CD4-positive, alpha-beta T cell treated with Interferon gamma for 1 hour (primary cell): ENCODE measurements at places on chromosomes 12 and 14.

- DNase-seq: peak; percentile 21
Measured at GRCh38 chr14:35285168-35286002, 6.8 kb upstream of the PSMA6 start.

GRCh38 chr14:24463884-24464785 is 21.6 kb upstream of the SDR39U1 start:
- no peak for DNase-seq

DNA sequence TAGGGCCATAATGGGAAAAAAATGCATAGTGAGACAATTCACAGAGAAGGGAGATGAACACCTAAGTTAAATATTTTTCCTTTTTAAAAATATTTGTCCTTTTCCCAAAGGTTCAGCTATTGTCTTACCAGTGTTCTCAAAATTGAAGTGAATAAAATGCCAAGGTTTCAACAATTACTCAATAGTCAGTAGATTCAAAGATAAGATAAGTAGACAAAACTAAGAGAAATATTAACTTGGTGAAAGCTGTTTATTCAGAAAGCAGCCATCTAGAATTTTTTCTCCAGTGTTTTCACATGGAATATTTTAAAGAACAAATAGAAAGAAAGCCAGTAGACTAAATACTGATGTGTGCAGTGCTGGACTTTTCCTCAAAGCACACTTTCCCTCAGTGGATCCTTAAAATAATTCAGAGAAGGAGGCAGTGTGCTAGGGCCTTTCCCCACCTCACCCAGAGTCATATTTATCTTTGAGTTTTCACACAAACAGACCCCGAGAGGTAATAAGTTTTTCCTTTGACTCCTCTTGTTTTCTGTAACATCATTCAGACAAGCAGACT is 144.5 kb upstream of the PLEKHG7 start:
- no peak for DNase-seq

DNA sequence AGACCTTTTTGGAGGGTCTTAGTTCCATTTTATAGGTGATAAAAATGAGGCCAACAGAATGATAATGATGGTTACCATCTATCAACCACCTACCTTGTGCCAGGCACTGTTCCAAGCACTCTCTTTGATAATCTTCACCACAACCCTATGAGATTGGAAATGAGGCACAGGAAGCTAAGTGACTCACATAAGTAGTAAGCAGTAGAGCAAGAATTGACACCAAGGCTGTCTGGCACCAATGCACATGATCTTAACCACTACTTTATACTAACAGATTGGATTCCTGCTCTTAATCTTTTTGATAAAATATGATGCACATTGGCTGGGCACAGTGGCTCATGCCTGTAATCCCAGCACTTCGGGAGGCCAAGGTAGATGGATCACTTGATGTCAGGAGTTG is 91.4 kb downstream of the DRAM1 start:
- no peak for DNase-seq

DNA sequence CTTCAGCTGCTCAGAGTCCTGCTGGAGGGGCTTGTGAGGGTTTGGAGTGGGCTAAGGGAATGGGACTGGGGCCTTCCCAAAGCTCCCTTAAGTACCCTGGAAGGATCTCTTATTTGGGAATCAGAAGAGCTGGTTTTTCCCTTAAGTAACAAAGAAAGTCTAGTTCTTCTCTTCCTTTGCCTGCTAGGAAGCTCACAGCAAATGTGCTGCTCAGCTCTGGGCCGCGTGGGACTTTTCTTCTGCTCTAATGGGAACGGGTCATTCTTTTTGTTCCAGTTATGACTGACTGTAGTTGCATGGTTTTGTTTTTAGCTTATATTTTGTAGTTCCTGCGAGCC is 6.0 kb downstream of the KIF26A start:
- DNase-seq: no peak

DNA sequence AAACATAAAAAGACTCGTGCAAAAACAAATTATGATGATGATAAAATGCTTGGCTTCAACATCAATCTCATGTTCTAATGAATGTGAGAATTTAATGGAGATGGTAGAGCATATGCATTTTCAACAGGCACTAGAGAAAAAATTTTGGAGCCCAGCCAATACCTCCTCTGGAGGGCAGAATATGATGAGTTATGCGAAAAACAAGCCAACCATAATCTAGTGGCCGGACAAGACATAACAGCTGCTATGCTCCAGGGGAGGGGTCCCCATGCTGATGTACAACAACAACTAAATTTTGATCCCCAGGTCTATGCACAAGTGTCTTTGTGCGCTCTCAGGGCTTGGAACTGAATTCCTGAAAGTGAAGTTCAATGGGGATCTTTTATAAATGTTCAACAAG is 1197.5 kb downstream of the LRFN5 start:
- no peak for DNase-seq
